ENCODE measurements at places on chromosomes 2 and 18.

GRCh38 chr18:50961974-50962373, 5.9 kb upstream of the ELAC1 start:
- DNase-seq, result no peak

DNA sequence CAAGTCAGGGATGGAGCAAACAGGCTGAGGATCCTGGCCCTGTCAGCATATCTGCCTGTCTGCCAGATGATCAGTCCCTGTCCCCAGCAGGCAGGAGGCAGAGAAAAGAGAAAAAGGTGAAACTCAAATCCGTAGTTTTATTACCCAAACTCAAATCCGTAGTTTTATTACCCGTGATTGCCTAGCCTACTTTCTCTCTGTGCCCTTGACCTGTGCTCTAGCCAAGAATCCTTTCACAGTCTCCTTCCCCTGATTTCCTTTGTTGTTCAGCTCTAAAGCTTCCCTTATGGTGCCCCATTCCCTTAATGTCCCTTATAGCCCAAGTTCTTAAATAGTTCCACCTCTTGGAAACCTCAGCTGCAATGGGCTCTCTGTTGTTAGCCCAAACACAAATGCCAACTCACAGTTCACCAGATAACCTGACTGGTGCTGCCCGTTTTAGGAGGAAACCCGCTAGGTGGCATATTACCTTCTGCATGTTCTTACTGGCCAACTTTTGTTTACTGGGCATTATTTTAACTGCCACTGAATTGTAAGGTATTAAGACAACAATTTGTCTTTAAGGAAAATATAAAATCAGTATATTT, 125.7 kb upstream of the FZD5 start:
- no peak for DNase-seq

DNA sequence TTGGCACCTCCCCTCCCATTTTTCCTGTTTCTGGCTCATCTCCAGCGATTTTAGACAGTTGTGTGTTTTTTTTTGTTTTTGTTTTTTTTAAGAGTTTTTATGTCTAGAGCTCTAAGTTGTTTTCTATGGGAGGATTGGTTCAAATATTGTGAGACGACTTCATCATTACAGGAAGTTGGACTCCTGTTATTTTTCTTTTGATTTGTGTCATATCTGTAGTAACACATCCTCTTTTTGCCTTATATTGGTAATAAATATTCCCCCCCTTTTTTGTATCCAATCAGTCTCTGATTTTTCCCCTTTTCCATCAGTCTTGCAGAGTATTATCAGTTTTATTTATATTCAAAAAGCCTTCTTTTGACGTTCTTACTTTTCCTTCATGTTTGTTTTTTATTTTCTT, 89.0 kb downstream of the KIAA1328 start:
- no peak for DNase-seq

DNA sequence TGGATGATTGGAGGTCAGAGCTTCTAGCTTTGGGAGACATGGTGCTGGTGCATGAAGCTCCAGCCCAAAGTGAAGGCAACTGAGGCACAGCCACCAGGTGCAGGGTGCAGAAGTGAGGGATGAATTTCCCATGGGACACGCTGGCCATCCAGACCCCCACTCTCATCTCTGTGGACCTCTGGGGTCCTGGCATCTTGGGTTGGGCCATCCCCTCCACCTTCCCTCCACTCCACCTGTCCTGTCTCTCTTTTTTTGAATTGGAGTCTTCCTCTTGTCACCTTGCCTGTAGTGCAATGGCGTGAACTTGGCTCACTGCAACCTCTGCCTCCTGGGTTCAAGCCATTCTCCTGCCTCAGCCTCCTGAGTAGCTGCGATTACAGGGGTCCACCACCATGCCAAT, 3.4 kb downstream of the NGEF start:
- DNase-seq, result no peak

DNA sequence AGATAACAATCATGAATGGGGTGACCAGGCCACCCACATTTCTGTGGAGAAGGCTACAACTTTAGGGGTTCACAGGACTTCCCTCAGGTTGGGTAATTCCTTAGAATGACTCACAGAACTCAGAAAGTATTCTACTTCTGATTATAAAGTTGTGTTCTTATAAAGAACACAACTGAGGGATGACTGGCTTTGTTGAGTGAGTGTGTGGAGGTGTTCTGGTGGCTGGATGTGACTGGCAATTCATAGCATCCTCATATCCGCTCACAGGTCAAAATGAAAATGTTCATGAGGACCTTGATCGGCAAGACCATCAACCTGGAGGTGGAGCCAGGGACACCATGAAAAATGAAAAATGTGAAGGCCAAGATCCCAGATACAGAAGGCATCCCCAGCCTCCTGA, 143.3 kb upstream of the CAB39 start:
- no peak for DNase-seq

- peak; percentile 3 for DNase-seq
Observed at GRCh38 chr18:9683418-9684396, 24.4 kb upstream of the RAB31 start.

GRCh38 chr2:2668681-2669265, 337.7 kb upstream of the MYT1L start:
- DNase-seq, result no peak

DNA sequence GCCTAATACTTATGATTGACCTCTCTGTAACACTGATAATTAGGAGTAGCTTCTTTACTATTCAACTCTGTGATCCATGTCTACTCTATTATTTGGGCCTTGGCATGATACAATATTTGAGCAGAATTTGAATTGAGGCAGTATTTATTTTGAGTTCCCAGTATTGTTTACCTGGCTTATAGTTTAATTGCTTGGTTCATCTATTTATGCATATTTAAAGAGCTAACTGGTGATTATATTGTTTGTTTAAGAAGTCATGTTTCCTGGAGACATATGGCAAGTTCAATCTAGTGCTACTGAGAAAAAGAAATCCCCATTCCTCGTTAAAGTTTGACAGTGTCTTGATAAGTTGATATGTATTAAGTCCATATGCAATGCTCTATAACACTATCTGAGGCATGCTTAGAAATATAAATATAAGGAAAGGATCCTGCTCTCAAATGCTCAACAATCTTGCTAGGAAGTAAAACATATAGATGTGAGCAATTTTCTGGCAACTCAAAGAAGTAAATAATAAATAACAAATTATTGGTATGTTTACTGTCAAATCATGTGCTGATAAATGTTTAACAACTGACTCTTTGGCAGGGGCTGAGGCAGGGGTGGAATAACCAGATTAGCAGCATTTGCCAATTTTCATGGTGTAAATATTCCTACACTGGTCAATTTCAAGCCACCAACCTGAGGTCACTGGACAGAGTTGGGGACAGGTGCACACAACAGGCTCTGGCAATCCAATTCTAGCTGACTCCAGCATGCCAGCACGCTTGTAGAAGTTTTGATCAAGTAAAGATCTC, 430.2 kb upstream of the PIK3C3 start:
- DNase-seq, result no peak

DNA sequence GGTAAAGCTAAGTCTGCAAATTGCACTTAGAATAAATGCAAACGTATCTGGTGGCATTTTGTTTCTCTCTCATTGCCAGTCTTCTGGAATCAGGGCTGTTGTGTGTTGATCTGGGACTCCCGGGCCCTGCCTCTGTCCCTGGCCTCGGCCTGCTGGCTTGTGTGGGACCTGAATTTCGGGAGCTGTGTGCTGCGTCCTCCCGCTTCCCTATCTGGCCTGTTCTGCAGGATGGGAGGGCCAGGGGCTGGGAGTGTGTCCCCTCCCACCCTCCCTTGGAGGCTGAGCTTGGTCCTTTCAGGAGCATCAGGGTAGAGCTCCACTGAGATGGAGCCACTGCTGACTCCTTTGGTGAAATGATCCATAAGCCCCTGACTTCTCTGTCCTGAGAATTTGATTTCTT, 118.5 kb downstream of the ACKR3 start:
- no peak for DNase-seq

GRCh38 chr2:152694161-152694661, 23.1 kb downstream of the PRPF40A start:
- no peak for DNase-seq

DNA sequence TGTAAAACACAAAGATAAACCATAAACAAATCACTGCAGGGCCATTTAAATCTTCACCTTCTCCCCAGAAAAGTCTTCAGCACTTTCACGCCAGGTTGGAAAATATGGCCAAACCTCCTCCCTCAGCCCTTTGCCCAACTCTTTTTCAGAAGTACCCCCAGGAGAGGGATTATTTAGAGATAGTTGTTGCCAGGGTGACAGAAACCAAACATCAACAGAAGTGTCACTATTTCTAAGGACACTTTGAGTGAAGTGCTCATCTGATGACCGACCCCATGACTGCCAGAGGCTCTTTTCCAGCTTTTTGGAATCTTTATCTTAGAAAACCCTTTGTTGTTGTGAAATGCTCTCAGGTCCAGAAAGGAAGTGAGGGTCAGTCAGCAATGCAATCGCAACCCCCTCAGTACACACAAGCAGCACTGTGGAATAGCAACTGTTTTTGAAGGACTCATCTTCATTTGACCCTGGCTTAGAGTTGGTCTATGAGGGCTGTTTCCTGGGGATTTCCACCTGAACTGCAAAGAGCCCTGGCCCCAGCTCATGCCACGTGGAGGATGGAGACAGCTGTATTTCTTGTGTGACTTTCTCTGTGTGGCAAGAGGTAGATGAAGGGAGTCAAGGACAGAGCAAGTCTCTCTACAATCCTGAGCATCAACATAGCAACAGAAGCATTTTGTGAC, 114.0 kb upstream of the STON1 start:
- no peak for DNase-seq

- DNase-seq, result no peak
Observed at GRCh38 chr18:36947820-36948348, 119.0 kb downstream of the KIAA1328 start.

DNA sequence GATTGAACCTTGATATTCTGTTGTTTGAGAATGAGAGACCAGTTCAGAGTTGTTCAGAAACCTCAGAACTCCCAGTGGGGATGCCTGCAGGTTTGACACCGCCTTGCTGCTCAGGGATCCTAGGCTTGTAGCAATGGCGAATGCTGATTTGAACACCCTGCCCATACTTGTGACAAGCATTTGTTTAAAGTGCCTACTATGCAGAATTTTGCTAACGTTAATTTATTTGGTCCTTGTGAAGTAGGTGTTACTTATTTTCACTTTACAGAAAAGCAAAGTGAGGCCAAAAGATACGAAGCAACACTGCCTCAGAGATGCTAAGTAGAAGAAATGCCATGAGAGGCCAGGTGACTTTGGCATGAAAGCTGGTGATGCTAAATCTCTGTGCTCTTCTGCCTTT, 32.3 kb downstream of the STON1 start:
- DNase-seq, result no peak

GRCh38 chr18:43160509-43160908, 45.0 kb upstream of the RIT2 start:
- DNase-seq, result no peak

DNA sequence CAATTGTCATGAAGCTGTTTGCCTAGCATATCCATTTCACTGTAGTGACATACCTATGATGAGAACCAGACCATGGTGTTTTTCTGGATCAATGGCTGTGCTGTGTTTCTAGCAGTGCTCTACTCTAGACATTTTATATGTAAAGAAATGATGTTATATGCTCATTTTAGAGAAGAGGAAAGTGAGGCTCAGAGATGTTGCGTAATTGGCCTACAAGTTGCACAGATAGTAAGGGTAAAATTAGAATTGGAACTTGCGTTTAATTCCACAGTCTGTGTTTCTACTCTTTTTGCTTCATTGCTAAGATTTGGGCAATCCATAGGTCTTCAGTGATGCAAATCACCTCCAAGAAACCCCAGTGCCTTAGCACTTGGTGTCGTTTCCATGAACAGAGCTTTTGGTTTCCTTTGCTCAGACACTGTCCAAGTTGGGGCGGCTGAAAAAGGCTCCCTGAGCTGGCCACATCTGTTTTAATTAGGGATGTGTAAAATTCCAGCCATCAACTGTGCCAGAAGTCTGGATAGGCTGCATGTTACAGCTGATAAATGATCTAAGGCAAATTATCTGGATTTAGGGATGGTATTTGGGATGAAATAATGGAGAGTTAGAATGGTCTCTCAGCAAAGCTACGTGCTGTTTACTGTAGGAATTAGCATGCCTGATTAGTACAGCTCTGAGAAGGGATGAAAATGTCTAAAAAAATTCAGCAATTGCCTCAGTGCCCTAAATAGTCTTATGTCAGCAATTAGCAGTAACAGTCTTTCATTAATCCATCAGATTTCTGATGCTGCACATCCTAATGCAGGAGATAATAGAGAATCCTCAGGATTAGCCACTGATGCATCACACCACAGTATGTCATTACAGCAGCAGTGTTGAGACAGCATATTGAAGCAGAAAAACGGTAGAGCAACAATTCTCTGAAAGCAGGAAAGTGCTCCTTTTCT, 65.3 kb downstream of the PTPRM start:
- DNase-seq, result no peak

GRCh38 chr18:64082054-64082453, 66.8 kb downstream of the LINC00305 start:
- DNase-seq, result no peak

GRCh38 chr2:216507220-216508160, 8.8 kb downstream of the RPL37A start:
- no peak for DNase-seq

GRCh38 chr2:23550553-23550952, 165.6 kb downstream of the KLHL29 start:
- DNase-seq, result no peak

DNA sequence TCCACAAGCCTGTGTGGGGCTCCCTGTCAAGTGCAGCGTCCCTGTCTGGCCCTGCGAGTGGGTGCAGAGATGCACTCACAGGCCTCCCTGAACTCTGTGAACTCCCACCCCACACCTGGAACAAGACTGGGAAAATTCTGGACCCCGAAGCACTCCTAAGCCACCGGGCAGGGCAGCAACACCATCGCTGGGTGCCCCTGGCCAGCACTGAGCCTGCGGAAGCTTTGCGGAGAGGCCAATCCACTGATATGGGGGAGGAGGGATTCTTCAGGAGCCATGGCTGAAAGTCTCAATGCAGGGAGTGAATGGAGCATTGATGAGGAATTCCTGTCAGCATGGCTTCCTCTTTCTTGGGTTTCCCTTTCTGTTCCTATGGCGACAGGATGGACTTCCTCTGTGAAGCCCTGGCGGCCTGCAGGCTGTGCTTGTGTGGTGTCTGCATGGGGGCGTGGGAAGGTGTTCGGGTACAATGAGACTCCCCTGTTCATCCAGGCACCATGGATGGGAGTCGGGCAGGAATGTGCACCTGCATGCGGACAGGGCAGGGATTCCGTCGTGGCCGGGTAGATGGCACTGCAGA, 15.1 kb downstream of the TRIB2 start:
- no peak for DNase-seq
